ENCODE measurements at places on chromosomes 1 and 21.

DNA sequence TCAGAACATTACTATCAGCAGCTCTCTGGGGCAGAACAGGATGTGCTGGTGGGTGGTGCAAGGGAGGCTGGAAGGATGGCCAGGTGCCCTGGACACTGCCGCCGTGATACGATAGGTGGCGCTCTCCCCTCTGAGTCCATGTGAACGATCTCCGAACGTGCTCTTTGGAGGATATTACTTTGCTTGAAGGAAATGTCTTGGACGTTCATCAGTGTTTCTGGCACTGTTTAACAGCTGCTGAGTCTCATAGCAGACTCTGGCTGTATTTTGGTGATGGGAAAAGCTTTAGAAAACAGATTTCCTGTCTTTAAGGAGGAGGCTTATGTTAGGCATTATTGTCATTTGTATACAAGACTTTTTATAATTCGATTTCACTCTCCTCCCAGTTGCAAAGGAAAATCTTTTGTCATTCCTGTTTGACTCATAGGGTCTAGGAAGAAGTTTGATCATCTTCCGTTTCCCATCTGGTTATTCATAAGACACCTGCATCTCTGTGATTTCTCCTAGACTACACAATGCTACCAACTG, 386.2 kb upstream of the ADGRL2 start:
- peak; percentile 2 for DNase-seq

GRCh38 chr1:45016767-45017166, 4.7 kb downstream of the UROD start:
- no peak for DNase-seq

GRCh38 chr1:220528679-220529501, 954 bp downstream of the MARK1 start:
- peak; percentile 52 for DNase-seq

DNA sequence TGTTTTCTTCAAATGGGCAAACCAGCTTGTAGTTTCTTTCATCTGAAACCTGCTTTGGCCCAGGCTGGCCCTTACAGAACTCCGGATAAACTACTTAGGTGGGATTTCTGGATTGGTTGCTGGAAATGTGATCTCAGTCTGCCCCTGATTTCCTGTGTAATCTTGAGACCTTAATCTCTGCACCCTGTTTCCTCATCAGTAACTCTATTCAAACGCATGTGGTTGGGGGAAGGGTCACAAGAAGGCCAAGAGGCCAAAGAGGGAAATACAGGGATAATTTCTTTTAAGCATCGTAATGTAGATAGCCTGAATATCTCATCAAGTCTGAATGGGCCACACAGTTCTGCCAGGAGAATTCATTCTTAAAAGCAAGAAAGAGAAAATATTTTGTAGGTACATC, 483.6 kb downstream of the LTN1 start:
- DNase-seq: peak; percentile 36

- no peak for DNase-seq
Observed at GRCh38 chr1:207831517-207832327, 79.2 kb downstream of the CD34 start.

DNA sequence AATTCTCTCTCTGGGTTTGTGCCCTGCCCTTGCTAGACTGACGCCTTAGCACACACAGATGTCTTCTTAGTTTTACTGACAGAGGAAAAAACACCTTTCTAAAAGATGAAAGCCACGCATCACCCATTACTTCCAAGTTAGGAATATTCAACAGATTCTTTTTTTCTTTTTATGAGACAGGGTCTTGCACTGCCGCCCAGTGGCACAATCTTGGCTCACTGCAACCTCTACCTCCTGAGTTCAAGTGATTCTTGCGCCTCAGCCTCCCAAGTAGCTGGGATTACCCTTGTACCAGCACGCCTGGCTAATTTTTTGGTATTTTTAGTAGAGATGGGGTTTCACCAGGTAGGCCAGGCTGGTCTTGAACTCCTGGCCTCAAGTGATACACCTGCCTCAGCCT, 169.2 kb downstream of the APP start:
- no peak for DNase-seq

DNA sequence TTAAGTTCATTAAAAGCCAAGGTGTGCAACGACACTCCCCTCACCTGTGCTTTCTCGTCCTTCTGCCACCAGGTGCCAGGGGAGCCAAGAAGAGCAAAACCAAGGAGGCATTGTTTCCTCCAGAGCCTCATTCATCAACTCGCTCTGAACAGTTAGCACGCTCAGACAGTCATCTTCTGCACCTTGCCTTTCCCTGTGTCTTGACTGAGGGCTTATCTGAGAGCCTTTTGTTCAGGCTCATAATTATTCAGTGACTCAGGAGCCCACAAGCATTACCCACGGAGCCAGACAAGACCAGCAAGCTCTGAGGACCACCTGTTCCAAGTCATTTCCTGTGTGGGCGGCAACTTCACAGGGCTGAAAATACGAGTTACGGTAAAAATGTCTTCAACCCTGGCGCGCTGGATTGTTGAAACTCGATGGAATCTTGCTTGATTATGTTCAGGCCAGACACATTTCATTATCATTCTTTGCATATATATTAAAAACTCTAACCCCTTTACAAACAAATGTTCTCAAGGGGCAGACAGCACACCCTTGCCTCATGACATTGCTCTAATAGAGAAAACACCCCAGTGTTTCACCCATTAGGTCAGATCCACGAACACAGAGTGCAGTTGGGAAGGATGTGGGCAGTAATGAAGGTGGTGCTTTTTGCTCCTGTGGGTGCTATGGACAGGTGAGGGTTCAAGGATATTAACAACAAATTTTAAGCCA, 89.7 kb upstream of the RUNX1 start:
- DNase-seq: no peak
